HT-29 (cell line): ENCODE measurements at places on chromosomes 6 and 20.
A peak's percentile ranks its signal among the peaks of the same experiment; 100 is the strongest.

DNA sequence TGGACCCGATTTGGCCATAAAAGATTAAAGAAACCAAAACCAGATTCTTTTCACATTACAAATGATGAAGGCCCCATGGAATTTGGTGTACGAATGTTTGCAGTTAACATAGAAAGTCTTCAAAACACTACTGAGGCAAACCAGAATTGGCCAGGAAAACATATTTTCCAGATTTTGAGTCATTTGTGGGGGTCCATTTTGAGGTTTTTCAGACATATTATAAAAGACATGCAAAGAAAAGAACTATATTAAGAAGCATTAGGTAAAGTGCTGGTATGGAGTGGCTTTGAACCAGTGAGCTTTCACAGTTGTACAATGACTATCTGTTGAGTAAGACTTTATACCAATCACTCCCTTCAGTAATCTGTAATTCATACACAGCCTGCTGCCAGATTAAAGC is 168.9 kb upstream of the COL21A1 start:
- no peak for DNase-seq

GRCh38 chr6:169293196-169293595 is 39.5 kb upstream of the THBS2 start:
- DNase-seq: no peak

GRCh38 chr20:14744723-14745122 is 407.3 kb upstream of the FLRT3 start:
- DNase-seq: no peak

DNA sequence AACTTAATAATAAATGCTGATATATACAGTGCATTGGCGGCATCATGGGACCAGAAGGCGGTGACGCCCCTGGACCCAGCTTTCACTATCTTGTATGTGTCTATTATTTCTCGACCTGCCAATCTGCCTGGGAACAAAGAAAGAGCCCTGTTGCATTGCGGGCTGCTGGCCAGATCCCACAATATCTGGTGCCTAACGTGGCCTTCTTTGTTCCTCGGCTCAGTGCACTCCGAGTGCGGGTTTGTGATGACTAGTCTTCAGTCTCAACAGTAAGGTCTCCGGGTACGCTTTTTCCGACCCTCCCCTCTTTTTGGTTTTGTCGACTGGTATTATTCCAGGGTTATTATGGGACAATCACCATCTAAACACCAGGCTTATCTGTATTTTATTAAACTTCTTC is 291.5 kb downstream of the TBC1D32 start:
- DNase-seq: no peak

DNA sequence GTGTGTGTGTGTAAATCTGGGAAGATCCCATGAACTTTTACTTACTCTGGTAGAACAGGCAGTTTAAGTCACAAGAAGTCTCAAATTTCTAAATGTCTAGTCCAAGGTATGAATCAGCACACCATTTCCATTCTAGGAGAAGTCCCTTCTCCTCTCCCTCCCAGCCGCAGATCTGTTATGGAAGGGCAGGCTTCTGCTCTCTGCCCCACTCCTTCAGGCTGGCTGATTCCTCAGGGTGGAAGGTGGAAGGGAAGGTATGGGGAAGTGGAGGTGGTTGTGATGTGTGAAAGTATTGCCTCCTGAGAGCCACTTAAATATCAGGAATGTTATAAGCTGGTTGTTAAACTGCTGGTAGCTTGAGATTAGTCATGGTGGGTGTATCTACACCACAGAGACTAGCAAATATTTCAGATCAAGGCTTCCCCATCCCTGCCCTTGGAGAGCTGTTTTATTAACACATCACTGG is 44.5 kb upstream of the LAMA4 start:
- DNase-seq: peak; percentile 73

- DNase-seq: no peak
Measured at GRCh38 chr6:169811072-169811471, 59.6 kb downstream of the ERMARD start.

- DNase-seq: no peak
Measured at GRCh38 chr6:86686496-86686895, 250.8 kb upstream of the HTR1E start.

DNA sequence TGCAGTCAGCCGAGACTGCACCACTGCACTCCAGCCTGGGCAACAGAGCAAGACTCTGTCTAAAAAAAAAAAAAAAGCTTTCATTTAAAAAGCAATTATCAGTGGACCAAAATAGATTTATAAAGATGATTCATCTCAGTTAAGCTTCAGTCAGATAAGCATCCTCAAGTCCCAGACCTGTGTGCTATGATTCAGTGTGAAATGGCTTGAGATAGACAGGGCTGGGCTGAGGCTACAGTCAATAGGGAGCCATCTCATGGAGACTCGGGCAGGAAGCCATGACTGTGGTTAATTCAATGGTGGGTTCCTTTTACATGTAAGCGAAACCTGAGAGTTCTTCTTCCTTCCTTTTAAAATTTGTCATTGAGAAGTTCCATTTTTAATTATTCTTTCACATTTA is 276.0 kb downstream of the TFAP2A start:
- no peak for DNase-seq

DNA sequence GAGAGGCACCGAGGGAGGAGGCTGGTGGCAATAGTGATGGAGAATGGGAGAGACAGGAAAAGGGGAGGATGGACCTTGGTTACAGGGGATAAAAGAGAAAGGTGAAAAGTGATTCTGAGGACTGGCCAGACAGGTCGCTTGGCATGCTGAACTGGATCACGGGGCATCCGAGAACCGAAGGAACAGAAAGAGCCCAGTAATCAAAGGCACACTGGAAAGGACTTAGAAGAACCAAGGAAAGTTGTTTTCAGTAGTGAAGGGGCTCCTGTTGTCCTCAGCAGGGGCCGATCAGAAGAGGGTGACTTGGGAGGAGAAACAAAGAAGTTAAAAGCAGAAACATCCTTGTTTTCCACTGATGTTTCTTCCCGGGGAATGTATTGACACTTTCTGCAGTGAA is 18.9 kb downstream of the SYTL3 start:
- no peak for DNase-seq

GRCh38 chr20:57618091-57618763 is 2.0 kb downstream of the ZBP1 start:
- peak; percentile 92 for DNase-seq

GRCh38 chr20:45072066-45072465 is 28.9 kb downstream of the KCNS1 start:
- DNase-seq: no peak

- DNase-seq: no peak
Measured at GRCh38 chr6:128370072-128370471, 150.3 kb downstream of the PTPRK start.

- DNase-seq: no peak
Measured at GRCh38 chr20:6730672-6731328, 36.7 kb upstream of the BMP2 start.

DNA sequence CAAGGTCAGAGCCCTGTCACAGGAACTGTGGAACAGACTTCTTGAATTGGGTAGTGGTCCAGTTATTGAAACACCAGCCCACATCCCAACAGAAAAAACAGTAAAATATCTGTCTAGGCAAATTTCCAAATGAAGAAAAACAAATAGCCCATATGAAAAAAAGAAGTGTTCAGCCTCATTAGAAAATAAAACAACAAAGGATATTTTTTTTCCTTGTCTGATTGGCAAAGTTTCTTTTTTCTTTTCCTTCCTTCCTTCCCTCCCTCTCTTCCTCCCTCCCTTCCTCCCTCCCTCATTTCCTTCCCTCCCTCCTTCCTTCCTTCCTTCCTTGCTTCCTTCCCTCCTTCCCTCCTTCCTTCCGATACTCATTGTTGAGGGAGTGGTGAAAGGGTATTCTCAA is 20.6 kb upstream of the RIMS4 start:
- DNase-seq: no peak

GRCh38 chr6:114586298-114586697 is 243.5 kb upstream of the HS3ST5 start:
- no peak for DNase-seq

DNA sequence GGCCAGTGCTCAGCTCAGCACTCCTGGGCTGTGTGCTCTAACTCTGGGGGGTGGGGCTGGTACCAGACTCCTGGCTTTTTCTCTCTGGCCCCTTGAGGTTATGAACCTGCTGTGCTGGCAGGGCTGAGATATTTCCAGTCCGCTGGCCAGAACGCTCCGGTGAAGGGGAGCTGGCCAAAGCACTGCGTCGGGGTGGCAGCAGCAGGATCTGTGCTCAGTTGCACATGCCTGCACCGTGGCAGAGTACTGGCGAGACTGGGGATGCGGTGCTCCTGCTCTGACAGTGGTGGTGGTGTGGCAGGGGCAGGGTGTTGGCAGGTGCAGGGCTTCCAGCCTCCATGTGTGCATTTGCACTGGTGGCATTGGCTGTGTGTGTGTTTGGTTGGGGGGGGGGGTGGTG is 374.4 kb downstream of the PHF3 start:
- DNase-seq: no peak

DNA sequence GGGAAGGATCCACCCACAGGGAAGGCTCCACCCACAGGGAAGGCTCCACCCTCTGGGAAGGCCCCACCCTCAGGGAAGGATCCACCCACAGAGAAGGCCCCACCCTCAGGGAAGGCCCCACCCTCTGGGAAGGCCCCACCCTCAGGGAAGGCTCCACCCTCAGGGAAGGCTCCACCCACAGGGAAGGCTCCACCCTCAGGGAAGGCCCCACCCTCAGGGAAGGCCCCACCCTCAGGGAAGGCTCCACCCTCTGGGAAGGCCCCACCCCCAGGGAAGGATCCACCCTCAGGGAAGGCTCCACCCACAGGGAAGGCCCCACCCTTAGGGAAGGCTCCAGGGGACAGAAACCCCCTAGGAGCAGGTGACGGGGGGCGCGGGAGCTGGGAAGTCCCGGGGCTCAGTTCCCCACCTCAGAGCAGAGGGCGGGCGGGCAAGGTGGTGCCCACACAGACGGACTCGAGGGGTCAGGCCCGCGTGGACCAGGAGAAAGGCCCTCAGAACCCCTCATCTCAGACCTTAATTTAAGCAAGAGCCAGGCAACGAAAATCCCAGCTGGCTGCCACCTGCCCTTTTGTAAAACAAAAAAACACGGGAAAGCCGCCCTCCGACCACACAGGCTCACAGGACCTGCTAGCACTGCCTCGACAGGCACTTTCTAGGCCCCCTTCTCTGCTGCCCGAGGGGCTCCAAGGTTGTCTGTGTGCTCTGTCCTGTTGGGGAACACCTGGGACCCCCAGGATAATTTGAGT is 39.7 kb downstream of the KCNQ2 start:
- no peak for DNase-seq

GRCh38 chr6:109056661-109057060 is 38.0 kb downstream of the SESN1 start:
- DNase-seq: no peak

GRCh38 chr6:115865914-115866313 is 194.8 kb downstream of the FRK start:
- no peak for DNase-seq

- DNase-seq: no peak
Measured at GRCh38 chr6:163008626-163009025, 280.9 kb downstream of the PACRG start.

DNA sequence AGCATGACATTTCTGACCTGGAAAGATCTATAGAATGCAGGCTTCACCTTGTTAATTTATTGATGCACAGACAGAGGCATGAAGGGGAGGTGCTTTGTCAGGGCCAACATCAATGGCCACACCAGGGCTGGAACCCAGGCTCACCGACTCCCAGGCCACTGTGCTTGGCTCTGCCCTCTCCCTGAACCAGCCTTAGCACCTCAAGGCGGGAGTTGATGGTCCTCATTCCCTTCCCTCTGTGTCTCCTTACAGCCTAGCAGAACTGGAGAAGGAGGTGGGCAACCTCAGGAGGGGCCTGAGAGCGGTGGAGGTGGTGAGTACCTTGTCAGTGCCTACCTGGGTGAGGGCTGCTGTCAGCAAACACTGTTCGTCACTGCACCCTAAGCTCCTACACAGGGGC is 35.6 kb downstream of the MOCS1 start:
- no peak for DNase-seq

GRCh38 chr20:17848249-17849048 is 120.1 kb downstream of the SNX5 start:
- DNase-seq: no peak

DNA sequence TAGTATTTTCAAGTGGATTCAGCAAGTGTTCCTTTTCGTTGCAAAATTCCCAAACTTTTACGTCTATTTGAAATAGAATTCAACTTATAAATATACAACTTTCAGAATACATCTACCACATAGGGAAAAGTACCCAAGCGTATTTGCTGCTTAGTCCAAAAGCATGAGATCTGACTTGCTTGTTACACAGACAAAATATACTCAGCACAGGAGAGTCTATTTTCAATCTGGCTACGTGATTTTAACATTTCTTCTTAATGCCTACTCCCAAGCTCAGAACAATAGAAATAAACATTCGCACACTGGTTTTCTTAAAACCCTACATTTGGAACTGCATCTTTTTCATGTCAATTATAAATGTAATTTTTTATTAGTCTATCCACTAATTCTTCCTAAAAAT is 672 bp downstream of the PKHD1 start:
- DNase-seq: no peak

DNA sequence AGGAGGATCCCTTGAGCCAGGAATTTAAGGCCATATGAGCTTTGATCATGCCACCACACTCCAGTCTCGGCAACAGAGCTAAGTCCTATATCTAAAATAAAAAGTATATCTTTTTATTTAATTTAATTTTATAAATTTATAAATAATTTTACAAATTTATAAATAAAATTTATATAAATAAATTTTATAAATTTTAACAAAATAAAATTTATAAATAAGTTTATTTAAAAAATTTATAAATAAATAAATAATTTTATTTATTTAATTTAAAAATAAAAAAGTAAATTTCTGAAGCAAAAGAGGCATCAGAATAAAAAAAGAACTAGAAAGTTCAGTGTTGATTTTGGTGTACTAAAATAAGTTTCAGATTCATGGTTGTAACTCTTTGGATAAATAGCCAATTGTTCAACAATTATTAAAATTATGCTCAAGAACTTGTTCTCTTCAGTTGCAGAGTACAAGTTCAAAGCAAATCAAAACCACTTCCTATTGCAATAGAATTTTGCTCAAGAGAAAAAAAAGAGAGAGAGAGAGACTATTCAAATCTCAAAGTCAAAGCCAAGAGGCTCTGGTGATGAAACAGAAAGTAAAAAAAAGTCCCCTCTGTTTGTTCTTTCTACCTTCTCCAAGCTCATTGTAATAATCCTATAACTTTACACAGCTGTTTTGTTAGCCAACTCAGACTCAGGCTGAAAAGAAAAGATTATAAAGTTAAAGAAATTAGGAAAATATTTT is 547.5 kb upstream of the ADGRB3 start:
- no peak for DNase-seq

GRCh38 chr6:89412071-89413005 is at the start of gene RRAGD:
RRAGD (minus strand) TSS chr6:89412273; CDS start chr6:89411993, 280 bp downstream.
- no peak for DNase-seq

GRCh38 chr20:44310664-44311639 is at the start of gene FITM2:
FITM2 (minus strand) TSS chr20:44311202; CDS start chr20:44311148, 54 bp downstream.
- peak; percentile 99 for DNase-seq

- DNase-seq: no peak
Measured at GRCh38 chr6:100685747-100686146, 195.4 kb downstream of the ASCC3 start.

- no peak for DNase-seq
Measured at GRCh38 chr6:89022798-89023197, 57.8 kb upstream of the PNRC1 start.

DNA sequence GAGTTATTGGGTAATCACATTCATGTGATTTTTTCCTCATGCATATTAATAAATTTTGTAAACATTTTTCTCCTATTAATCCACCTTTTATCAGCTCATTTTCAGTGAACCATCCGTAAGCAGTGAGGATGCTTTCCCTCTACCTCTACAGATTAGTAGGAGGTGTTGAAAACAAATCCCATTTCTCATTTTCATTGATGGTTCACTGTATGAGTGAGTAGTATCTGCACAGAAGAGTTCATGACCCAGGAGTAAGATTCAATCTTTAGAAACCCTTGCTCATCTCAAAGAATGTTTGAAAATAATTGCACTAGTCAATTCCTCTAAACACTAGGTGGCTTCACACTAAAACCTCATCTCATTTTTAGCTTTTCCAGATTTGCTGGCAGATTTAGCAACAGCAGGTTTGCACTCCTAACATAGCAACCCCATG is 440.0 kb downstream of the HAO1 start:
- no peak for DNase-seq
